ENCODE measurements at places on chromosomes 12 and 14.

DNA sequence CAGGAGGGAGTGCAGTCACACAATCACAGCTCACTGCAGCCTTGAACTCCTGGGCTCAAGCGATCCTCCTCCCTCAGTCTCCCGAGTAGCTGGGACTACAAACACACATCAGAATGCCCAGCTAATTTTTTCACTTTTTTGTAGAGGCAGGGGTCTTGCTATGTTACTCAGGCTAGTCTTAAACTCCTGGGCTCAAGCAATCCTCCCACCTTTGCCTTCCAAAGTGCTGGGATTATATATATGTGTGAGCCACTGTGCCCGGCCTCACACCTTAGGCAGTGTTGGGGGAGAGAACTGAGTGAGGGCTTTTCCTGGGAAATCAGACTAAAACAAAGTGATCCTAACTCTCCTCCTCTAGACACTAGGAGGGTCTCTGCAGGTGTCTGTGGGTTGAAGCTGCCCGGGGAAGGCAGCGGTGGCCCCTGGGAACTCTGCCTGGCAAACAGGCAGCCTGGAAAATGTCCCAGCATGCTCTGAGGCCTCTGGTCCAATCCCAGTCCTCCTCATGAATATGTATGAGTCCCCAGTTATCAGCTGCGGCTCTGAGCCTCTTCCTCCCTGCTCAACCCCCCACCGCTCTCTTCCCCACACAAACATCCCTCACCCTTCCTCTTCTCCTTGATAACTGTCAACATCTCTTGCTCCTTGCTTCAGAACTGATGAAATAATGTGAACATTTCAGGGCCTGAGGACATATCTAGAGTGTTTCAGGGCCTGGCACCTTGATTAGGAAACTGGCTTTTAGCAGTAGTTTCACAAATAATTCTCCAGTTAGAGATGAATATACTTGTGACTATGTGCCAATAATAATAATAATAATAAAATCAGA lies 7.9 kb upstream of the NAA25 start:
- no peak for DNase-seq

DNA sequence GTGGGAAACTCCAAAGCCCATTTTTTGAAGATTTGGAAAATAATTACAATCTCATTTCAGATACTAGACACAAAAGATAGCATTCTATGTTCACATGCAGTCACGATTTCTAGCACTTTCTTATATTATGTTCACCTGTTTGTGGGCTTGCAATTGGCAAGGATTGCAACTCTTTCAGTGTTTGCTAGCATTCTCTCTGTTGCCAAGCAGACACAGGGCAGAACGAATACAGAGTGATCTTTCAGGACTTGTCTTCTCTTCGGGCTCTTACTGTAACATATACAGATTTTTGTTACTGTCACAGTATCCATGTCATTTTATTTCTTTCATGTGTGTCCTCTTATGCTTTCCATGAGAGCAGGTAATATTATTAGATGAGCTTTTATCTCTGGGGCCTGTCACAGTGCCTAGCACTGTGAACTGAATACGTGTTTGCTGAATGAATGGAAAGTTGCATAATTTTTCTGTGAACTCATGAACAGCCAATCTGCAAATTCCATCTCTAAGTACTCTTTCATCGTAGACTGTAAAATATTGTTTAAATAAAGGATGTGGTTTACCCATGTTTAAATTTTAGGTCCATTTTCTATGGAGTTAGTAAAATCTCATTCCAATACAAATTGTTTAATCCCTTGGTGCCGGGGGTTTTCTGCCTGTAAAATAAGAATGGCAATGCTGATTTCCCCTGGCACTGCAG lies 105.1 kb downstream of the BMP4 start:
- DNase-seq, result no peak

DNA sequence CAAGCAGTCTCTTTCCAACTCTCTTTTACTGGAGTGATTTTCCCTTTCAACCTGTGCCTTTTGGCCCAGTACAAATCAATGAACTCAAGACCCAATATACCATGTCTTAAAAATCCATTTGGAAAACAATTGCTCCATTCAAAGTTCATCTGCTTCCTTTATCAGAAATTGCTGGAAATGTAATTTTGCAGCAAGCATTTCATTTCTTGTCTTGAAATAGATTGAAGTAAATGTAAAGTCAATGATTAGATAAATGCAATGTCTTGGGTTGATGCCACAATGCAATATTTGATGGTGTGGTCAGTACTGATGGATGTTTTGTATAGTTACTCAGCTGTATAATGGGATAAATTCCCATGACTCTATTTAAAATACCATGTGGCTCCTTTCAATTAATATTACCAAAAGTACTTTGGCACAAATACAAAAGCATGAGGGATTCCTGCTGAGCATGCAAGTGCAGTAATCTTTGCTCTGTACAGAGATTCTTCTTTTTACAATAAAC lies 707.7 kb upstream of the NOVA1 start:
- DNase-seq, result no peak

GRCh38 chr12:69163681-69164362 lies 75.5 kb upstream of the CPSF6 start:
- DNase-seq, result no peak

DNA sequence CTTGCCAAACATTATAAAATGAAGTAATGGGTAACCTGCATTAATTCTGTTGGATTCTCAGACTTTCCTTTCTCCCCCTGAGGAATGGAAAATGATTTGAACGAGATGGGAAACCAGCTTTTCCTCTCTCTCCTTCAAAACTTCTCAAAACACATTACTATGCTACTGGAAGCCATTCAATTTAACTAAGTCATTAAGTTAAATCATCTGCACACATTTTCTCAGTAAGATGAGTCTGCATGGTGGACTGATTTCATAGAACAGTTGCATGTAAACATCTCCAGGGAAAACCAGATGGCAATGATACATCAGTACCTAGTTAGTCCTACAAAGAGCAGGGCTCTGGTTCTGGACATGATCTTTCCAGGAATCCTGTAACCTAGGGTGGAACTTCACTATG lies 59.9 kb downstream of the BMP4 start:
- peak; percentile 18 for DNase-seq

GRCh38 chr12:73308079-73308478 lies 1035.9 kb downstream of the TRHDE start:
- DNase-seq, result no peak

DNA sequence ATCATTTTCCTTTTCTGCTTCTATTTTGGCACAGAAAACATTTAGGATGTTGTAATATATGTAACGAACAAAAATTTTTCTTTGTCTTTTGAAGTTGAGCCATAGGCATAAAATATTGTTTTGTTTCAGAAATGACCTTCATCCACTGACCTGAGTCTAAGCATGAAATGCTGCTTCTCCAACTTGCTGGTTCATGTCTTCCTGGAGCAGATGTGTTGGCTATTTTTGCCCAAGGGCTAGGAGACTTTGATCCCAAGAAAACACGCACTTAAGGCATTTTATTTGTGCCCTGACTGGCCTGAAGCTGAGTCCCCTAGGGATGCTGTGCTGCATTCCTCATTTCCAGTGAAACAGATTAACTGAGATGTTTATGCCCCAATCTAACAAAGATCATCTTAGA lies 27.2 kb upstream of the ALG10B start:
- no peak for DNase-seq

GRCh38 chr14:23430723-23431085 lies 4.8 kb downstream of the MYH7 start:
- peak; percentile 2 for DNase-seq

GRCh38 chr12:106771425-106771824 lies 3.1 kb upstream of the RIC8B start:
- no peak for DNase-seq

- DNase-seq, result no peak
Observed at GRCh38 chr14:96303981-96304380, 48.0 kb downstream of the BDKRB1 start.

DNA sequence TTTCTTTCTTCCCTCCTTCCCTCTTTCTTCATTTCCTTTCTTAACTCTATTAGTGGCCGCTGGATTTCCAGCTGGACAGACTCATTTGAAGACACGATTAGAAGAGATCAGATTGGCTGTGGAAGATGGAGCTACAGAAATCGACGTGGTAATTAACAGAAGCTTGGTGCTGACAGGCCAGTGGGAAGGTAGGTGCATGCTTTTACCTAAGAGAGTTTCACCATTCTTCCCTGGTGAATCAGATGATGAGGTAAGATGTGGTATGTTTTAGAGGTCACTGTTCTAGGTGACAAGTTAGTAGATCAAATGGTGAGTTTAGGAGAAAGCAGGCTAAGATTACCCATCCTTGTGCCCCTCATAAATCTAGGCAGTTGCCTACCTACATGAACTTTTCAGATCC lies 51.6 kb downstream of the DERA start:
- DNase-seq, result no peak

- no peak for DNase-seq
Observed at GRCh38 chr14:29310210-29310609, 543.6 kb downstream of the FOXG1 start.

DNA sequence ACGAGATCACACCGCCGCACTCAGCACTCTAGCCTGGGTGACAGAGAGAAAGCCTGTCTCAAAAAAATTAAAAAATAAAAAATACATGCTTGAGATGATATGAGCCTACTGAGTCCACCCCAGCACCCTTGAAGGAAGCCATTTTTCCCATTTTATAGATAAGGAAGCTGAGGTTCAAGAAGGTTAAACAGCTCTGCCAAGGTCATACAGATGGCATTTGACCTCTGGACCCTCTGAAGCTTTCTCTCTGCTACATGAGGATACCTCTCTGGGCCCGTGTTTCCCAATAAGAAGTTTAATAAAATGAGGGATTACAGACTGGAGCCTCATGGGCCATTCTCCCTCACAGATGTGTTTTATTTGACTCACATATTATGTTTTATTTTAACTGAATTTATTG lies 53.9 kb upstream of the PNMA1 start:
- no peak for DNase-seq

DNA sequence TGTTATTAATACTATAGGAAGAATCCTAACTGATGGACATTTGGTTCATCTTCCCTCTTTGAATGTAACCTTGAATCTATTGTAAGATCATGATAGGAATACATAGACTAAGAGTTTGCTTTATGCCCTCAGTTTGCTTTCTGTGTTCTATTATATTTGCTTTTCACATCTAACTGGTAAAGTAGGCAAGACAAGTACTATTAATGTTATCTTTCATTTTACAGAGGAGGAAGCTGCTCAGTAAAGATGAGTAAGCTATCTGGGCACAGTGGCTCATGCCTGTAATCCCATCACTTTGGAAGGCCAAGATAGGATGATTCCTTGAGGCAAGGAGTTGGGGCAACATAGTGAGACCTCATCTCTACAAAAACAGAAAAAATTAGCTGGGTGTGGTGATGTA lies 103.0 kb downstream of the TMTC2 start:
- DNase-seq, result no peak

DNA sequence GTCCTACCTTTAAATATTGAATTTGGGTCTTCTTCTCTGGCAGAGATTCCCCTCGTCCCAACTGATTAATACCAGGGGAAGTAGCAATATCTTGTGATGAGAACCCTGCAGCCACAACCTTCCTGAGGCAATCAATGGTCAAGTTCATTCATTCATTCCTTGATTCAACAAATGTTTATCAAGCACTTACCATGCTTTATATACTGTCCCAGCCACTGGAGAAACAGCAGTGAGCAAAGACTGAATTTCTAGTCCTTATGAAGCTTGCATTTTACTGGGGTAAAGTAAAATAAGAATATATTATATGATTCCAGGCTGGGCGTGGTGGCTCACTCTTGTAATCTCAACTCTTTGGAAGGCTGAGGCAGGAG lies 300 bp upstream of the GIT2 start:
- DNase-seq, result no peak

- DNase-seq, result no peak
Observed at GRCh38 chr14:53016491-53016890, 65.6 kb upstream of the FERMT2 start.

- DNase-seq, result no peak
Observed at GRCh38 chr14:22980672-22981089, 1.7 kb downstream of the AJUBA start.

DNA sequence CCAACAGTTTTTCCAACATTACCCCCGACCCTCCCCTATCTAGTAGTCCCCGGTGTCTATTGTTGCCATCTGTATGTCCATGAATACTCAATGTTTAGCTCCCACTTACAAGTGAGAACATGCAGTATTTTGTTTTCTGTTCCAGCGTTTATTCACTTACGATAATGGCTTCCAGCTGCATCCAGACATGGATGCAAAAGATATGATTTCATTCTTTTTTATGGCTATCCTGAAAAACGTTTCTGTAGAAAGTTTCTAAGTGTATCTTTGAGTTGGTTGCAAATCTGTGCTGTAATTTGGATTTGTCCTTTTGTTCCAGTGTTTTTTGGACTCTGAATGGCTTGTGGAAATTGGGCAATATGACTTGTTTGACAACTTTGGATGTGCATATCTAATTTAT lies 11.7 kb downstream of the SP1 start:
- DNase-seq, result no peak

DNA sequence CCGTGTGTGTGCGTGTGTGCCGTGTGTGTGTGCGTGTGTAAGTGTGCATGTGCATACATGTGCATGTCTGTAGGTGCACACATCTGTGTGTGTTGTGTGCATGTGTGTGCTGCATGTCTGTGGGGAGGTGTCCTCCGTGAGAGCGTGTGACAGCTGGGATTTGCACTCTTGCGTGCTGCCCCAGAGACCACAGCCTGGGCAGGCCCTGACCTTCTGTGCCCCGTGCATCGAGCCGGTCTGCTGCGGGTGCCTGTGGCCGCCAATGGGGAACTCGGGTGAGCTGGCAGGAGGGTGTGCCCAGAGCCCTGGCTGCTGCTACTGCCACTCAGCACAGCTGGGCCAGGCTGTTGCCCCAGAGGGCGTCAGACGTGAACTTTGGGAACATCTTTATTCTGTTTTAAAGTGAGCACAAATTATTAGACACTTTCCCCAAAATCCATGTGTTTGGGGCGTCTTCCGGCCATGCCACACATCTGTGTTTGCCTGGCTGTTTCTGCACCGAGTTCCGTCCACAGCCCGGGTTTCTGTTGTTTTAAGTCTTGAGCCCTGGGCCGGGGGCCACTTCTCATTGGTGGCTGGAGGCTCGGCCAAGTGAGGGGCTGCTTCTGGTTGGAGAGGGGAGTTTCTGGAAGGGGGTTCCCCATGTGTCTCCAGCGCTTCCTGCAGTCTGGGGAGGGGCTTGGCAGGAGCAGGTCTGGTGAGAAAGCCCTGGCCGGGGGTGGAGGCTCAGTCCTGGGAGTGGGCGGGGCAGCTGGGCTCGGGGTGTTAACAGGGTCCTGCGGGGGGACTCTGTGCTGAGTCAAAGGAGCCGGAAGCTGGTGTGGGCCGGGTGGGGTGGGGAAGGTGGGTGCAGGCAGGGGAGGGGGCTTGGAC lies 7.6 kb downstream of the CEP170B start:
- DNase-seq, result no peak

DNA sequence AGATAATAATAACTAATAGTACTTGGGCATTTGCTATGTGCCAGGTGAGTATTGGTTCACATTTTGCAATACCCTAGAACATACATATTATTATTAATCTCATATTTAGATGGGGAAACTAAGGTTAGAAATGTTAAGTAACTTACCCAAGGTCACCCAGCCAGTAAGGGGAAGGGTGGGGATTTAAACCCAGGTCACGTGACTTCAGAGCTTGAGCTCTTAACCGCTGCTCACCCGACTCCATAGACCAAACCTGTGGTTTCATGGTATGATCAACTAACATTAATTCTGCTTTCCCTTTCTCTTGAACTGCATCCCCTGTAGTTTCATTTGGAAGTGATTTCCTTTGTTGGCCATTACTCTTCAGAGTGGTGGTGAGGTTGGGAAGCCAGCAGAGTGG lies 242.3 kb downstream of the NRXN3 start:
- DNase-seq, result no peak

GRCh38 chr12:90036637-90037036 lies 328.0 kb upstream of the ATP2B1 start:
- no peak for DNase-seq

- no peak for DNase-seq
Observed at GRCh38 chr12:79706676-79707075, 15.9 kb upstream of the PAWR start.
